Fibroblast of lung (primary cell): ENCODE measurements at places on chromosomes 2 and 18. TPM values are rescaled to one million over a fixed set of nuclear protein-coding genes. Genes with fewer than 3 reads are reported as not detected.

Gene SLC39A6
- total RNA-seq, result 107 and 164 TPM in 2 replicates

Gene LOXL3
- total RNA-seq, result 12.6 and 26.4 TPM in 2 replicates

Gene UNC80
- under 0.01 TPM in 2 replicates for total RNA-seq

Gene SRD5A2
- not detected in 2 replicates for total RNA-seq

Gene MATN3
- 0.51 and 2.3 TPM in 2 replicates for total RNA-seq

Gene EVX2
- not detected in 2 replicates for total RNA-seq

Gene DPYSL5
- not detected in 2 replicates for total RNA-seq

GRCh38 chr2:209323738-209324137 lies 100.1 kb upstream of the MAP2 start:
- no peak for DNase-seq

GRCh38 chr2:144518748-144519596 lies 947 bp downstream of the ZEB2 start:
- peak; percentile 35 for DNase-seq

- no peak for DNase-seq
These were observed 3.0 kb downstream of the HPCAL1 start for GRCh38 chr2:10305715-10306114.

DNA sequence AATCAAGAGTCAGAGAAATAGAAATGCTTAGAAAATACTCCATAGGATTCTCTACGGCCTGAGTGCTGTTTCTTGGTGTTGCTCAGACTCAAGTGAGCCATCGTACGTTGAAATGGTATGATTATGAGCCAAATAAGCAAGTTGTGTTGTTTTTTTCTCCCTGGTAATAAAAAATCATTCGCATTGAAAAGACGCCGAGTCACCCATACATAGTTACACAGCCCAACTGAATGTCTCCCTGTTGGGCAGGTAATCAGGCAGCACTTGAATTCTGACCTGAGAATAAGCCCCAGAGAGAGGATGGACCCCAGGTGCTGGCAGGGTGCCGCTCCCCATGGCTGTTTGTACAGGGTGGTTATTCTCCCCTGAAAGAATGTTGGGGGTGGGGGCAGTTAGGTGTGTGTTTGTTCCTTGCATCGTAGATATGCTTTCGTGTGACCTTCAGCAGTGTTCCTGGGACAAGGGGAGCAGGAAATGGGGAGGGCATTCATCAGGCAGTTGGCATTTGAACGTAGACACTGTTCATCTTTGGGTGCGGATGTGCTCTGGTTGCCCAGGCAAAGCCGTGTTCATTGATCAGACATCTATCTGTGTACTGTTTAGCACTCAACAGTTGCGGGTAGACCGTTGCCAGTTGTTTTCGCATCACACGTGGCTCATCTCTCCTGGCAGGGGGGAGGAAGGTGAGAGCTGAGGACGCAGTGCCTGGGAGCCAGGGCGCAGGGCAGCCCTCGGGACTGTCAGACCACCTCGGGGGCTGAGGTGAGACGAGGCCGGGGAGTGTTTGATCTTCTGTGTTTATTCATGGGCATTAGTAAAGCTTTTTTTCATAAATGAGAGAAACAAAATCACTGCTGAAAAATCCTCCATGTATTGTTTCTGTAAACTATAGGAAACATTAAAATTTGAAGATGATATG lies 27.3 kb downstream of the MTCL1 start:
- DNase-seq, result no peak

- no peak for DNase-seq
These were observed 122.6 kb upstream of the MYCN start for GRCh38 chr2:15817748-15818147.

DNA sequence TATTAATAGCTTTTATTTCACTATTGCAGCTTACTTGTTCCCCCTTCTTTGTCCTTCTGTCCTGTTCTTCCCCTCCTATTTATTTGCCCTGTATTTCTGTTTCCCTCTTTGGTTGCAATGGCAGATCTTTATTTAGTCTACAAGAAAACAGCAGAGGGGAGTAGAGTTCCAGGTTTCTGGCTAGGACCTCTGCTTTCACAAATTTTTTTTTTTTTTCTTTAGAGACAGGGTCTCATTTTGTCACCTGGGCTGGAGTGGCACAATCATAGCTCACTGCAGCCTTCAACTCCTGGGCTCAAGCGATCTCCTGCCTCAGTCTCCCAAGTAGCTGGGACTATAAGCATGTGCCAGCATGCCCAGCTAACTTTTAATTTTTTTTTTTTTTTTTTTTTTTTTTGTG lies 188.1 kb upstream of the SPRED2 start:
- DNase-seq, result no peak
